ENCODE measurements at places on chromosomes 4 and X. TPM values are rescaled to one million over a fixed set of nuclear protein-coding genes. Genes with fewer than 3 reads are reported as not detected.

Gene FAM241A
- polyA plus RNA-seq: 2.4 TPM

GRCh38 chr4:108078024-108078733 is 88.5 kb downstream of the HADH start:
- no peak for DNase-seq

DNA sequence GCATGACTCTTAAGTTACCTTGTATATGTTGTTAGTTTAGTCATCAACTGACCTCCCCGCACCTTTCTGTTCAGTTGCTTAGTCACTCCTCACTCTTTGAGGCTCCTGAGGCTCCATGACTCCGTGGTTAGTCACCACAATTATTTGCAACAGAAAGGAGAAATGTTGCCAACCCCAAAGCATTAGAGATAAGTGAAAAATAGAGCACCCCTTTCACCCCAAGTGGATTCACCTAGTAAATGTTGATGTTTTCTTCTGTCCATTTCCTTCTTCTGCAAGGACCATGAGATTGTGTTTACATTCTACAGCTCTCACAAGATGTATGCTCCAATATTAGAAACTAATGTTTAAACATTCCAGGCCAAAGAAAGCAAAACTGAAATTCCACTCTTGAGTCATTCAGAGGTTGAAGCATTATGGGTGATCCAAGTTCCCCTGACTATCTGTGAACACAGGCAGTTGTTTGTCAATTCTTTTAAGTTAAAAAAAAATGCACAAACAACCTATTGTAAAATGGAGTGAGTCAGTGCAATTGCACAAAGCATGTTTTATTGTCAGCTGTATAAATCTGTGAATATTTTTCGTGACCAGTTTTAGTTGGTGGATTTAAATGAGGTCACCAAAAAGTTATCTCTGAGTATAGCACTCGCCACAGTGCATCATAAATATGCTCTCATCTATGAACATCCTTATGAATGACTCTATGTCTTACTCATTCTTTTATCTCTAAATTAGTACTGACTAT is 552.4 kb upstream of the MAGEB2 start:
- DNase-seq: no peak

Gene SSX1
- not detected for polyA plus RNA-seq

DNA sequence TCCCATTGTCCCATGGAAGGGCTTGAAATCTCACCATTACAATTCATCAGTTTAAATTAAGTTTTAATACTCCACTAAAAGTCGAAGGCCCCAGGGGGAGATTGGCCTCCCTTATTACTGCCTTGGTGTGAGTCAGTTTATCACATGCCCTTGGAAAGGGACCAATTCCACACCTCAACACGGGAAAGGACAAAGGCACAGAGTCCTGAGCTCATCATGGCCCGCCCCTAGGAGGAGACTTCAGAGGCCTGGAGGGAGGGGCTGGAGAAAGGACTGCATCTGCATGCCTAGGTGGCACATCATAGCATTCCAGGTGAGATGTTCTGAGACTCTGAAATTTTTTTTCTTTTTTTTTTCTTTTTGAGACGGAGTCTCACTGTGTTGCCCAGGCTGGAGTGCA is 2.8 kb upstream of the SEL1L3 start:
- no peak for DNase-seq

Gene RTL5
- polyA plus RNA-seq: 28.2 TPM

- no peak for DNase-seq
These were observed 15.0 kb upstream of the TTC29 start for GRCh38 chr4:146960634-146961033.

DNA sequence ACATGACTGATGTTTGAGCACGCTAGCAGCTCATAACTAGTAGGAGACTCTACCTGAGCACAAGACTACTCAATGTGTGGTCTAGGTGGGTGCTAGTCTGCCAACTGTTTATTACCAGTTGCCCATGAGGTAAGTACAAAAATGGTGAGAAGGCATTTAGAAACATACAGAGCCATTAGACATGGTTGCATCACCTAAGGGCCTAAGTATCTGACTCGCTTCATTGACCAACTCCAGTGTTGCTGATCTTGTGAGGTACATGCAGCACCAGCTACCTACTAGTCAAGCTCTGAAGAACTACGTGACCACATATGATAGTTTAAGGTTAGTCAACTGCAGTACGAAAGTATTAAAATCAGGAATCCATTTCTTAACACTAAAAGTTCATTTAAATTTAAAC is 39.9 kb downstream of the APBB2 start:
- no peak for DNase-seq

- no peak for DNase-seq
These were observed 125.4 kb downstream of the ATXN3L start for GRCh38 chrX:13194291-13195103.

Gene UCP1
- polyA plus RNA-seq: not detected

Gene BEND4
- 1.1 TPM for polyA plus RNA-seq

DNA sequence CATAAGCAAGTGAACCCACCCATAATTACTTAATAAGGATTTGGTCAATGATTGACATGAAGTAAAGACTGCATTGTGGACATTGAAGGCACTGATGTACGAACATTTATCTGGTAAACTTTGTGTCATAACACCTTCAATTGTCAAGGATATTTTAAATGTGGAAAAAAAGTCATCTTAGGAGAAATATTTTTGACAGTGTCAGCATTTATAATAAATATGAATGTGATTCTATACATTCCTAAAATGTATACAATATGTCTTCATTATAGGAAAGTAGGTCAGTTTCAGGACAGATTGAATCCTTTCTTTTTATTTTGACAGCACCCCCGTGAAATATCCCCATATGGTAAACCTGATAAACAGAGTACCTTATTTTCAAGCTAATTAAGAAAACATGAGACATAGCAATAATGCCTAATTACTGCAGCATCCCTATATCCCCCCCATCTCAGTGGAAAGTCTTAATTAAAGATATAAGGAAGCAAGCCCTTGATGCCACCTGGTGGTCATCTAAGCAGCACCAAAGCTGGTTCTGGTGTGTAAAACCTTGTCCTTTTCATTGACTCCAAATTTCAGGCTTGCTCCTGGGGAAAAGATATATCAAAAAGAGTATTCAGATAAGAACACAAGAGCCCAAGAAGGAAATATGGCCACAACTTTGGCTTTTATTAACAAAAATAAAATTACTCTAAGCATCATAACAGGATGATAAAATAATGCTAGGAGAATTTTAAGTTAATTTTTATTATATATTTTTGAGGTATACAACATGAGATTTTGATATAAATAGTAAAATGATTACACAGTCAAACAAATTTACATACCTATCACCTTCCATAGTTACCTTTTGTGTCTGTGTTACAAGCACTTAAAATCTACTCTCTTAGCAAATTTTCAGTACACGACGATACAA is 379.7 kb downstream of the TLL1 start:
- no peak for DNase-seq

DNA sequence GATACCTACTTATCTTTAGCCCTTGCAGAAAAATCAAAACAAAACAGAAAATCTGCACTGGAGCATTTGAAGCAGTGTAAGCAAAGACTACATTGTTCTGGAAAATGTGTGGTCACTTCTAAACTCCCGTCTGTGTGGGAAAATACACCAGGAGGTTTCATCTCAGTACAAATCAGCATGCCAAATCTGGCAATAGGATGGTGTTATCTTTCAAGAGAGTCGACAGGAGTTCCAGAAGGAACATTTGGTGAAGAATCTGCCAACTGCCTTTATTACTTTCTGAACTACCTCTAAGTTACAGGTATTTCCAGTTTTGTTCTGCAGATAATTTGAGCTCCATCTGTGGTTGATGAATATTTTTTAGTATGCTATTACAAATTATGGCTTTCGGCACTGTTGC is 1348.0 kb downstream of the RAPGEF2 start:
- no peak for DNase-seq

GRCh38 chrX:94961730-94962129 is 1287.7 kb downstream of the FAM133A start:
- DNase-seq: no peak

DNA sequence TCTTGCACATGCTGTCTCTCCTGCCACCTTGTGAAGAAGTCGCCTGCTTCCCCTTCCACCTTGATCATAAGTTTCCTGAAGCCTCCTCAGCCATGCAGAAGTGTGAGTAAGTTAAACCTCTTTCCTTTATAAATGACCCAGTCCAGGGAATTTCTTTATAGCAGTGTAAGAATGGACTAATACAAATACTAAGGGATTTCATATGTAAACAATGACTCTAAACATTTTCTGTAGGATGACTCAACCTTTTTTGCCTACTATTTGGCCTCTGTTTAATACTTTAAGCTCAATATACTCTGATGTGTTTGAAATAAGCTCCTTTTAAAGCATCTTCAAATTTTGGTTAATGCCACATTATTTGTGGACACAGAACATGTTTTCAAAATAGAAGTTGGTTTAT is 813.5 kb upstream of the SLIT2 start:
- DNase-seq: no peak

DNA sequence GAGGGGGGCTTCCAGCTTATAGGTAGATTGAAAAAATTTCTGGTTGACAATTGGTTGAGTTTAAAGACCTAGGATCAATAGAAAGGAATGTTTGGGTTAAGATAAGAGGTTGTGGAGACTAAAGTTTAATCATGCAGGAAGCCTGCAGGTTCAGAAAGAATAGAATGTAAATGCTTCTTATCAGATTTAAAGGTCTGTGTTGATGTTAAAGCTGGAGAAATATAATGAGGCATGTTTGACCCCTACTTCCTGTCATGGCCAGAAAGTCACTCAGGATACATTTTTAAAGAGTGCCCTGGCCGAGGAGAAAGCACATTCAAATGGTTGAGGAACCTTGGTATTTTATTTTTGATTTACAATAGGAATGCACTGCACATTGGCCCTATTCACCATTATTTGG is 3.9 kb upstream of the RRAGB start:
- no peak for DNase-seq

Gene HSPA4L
- polyA plus RNA-seq: 9.5 TPM

DNA sequence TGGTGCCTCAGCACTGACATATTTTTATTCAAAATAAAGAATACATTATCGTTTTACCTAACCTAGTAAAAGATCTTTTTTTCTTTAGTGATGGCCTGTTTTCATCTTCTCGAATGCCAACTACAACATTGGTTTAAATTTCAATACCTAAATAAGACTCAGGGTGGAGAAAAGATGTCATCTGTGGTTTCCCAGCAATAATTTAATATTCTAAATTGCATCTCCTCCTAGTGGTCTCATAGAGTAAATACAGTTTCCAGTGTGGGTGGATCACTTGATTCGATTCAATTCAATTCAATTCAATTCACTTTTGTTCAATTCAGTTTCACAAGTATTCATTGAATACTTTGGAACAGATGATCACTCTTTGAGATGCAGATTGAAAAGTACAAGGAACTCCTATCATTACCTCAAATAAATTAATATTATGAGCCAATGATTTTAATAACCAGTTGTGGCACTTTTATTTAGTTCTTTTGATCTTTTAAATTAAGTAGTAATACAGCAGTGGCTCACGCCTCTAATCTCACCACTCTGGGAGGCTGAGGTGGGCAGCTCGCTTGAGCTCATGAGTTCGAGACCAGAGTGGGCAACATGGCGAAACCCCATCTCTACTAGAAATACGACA is 427.2 kb downstream of the FAT4 start:
- DNase-seq: no peak

Gene RAB9B
- polyA plus RNA-seq: 4.1 TPM

DNA sequence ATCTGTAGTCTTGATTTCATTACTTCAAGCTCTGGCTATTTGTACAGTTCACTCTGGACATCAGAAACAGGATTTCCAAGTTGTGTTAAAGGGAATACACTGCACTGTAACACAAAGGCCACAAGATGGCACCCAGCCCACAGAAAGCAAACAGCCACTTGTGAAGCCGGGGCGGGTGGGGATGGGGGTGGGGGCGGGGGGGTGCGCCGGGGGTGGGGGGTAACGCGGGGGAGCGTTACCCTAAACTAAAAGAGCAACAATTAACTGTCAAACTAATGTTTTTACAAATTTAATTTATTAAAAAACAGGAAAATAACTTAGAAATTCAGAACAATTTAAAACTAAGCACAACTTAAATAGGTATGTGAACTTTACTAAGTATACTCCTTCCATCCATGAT is 27.3 kb downstream of the PRDX4 start:
- DNase-seq: peak; percentile 18

DNA sequence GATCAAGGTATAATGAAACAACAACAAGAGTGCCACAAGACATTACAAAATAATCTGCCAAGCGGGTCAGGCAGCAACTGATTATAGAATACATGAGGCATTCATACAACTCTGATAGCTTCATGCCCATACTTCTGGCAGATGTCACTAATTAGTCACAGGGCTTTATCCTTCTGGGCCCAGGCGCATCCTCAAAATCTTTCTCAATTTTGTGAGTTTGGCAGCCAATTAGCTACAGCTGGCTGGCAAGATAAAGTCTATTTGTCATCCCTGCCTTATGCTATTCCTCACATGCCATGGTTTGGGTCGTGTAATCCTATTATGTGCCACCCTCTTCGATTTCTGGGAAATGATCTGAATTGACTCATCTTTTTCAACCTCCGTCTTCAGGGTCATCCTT is 254.3 kb downstream of the PACRGL start:
- no peak for DNase-seq

GRCh38 chrX:23855569-23855968 is 52.2 kb downstream of the APOO start:
- DNase-seq: no peak

GRCh38 chr4:54016504-54016903 is 47.9 kb downstream of the CHIC2 start:
- no peak for DNase-seq

Gene DDX3X
- polyA plus RNA-seq: 223 TPM

DNA sequence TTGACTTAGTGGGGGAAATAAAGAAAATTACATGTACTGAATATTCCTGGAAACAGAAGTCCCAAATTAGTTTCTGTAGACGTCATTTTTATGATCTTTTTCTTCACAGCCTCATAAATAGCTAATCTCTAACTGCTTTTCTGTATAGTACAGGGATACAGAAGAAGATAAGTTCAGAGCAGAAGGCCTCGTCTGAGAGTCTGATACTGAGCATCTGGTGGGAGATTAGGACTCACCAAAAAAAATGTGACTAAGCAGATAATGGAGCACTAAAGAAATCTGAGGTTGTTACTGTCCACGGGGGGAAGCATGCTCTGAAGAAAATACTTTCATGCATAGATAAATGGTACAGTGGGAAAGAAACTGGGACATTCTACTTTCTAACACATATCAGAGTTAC is 115.3 kb upstream of the TRPC5 start:
- no peak for DNase-seq

Gene SPCS3
- 82.9 TPM for polyA plus RNA-seq

Gene HTN1
- not detected for polyA plus RNA-seq

DNA sequence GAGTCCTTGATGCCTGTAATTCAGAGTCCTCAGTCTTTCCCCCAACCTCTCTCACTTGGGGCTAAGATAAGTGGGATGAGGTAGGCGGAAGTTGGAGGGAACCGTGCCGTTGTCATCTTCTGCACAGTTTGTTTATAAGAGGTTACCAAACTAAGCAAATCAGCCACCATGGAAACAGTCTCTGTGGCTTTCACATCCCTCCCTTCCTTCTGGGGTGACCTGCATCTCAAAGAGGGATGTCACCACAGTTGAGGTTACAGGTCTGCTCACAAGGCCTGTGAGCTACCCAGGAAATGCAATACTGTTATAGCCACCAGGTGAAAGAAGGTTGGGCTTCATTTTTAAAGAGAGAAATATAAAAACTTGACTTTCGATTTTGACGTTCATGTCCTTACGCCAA is 26.3 kb downstream of the RTL5 start:
- DNase-seq: no peak
